ENCODE measurements at places on chromosomes 1 and 21. TPM values are rescaled to one million over a fixed set of nuclear protein-coding genes. Genes with fewer than 3 reads are reported as not detected.

- H3K4me3 ChIP-seq: no peak overlapping the region
- H3K4me1 ChIP-seq: peaks cover 17% of the 10 kb centered on the region
- no peak for DNase-seq
- H3K27ac ChIP-seq: peak overlapping the region; percentile 49
- H3K27me3 ChIP-seq: no peaks in the 10 kb centered on the region
- no peaks in the 10 kb centered on the region for H3K36me3 ChIP-seq
Observed at GRCh38 chr1:66182551-66183178, 351.3 kb upstream of the SGIP1 start.

GRCh38 chr1:216261631-216262030, 161.6 kb downstream of the USH2A start:
- no peaks in the 10 kb centered on the region for H3K4me1 ChIP-seq
- H3K27me3 ChIP-seq: no peaks in the 10 kb centered on the region
- no peaks in the 10 kb centered on the region for H3K36me3 ChIP-seq
- no peak overlapping the region for H3K4me3 ChIP-seq
- H3K27ac ChIP-seq: no peak overlapping the region

GRCh38 chr1:30403061-30403645, 320.2 kb downstream of the MATN1 start:
- H3K4me1 ChIP-seq: peaks cover 16% of the 10 kb centered on the region
- H3K4me3 ChIP-seq: no peak overlapping the region
- no peak overlapping the region for H3K27ac ChIP-seq
- no peak for DNase-seq
- H3K36me3 ChIP-seq: no peaks in the 10 kb centered on the region

DNA sequence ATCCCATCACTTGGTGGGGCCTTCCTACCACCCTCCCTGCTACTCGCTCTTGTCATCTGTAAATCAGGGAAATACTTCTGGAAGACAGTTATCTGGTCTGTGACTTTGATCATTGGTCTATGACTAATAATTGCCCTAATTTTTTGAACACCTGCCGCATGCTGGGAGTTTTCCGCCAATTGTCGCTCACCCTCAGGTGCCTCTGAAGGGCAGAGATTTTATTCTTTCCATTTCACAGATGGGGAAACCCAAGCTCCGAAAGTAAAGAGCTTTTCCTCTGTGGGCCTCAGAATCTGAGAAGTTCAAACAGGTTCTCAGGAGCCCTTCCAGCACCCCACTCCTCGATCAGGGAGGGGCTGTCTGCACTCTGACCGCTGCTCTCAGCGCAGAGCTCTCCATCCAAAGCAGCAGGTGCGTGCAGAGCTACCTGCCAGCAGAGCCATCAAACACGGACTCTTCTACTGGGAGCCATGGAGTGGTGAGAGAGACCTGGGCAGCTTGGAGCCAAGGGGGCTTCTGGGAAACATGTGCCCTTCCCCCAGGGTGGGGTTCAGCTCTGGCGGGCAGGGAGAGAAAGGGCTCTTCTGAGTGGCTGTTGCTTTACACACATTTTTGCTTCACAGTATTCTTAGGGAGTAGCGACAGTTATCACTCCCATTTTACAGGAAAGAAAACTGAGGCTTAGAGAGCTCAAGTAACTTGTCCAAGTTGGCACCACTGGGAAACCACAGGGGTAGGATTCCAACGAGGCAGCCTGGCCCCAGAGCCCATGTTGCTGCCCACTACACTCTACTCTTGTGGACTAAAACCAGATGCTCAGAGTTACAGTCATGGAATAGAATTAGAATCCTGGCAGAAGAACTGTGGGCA, 5.8 kb upstream of the RUNX3 start:
- H3K27me3 ChIP-seq: peaks cover 51% of the 10 kb centered on the region
- H3K4me1 ChIP-seq: peaks cover 15% of the 10 kb centered on the region
- H3K27ac ChIP-seq: no peak overlapping the region

- peak overlapping the region; percentile 79 for H3K4me3 ChIP-seq
- H3K27ac ChIP-seq: no peak overlapping the region
- DNase-seq: no peak
- H3K4me1 ChIP-seq: peaks cover 5% of the 10 kb centered on the region
- H3K27me3 ChIP-seq: peaks cover 71% of the 10 kb centered on the region
Observed at GRCh38 chr1:190474650-190475211, 2.9 kb downstream of the BRINP3 start.

DNA sequence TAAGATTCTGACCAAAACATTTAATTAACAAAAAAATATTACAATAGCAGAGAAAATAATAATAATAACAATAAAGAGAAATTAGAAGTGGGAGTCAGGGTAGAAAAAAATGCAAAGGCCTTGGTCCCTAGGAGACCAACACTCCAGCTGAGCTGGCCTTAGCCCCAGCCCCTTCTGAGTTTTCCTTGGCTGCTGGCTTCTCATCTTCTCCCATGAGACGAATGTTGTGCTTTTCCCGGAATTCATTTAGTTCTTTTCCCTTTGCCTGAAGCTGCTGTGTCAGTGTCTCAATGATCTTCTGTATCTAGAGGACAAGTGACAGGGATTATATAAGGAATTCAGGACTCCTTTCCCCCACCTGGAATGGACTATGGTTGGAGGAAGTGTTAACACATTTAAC, 2.4 kb downstream of the KLHDC9 start:
- H3K4me1 ChIP-seq: peaks cover 11% of the 10 kb centered on the region
- no peak for DNase-seq
- no peak overlapping the region for H3K4me3 ChIP-seq
- H3K36me3 ChIP-seq: peaks cover 8% of the 10 kb centered on the region
- peaks cover 4% of the 10 kb centered on the region for H3K27me3 ChIP-seq
- no peak overlapping the region for H3K27ac ChIP-seq

The HMCN1 gene
- 13.2 TPM for total RNA-seq

The OLIG2 gene
- total RNA-seq: 1.4 TPM

All from type B pancreatic cell (in vitro differentiated cells).